ENCODE measurements at places on chromosomes 1 and 21. TPM values are rescaled to one million over a fixed set of nuclear protein-coding genes. Genes with fewer than 3 reads are reported as not detected.

GRCh38 chr1:7785108-7785507, 1.0 kb downstream of the PER3 start:
- no peak for DNase-seq

DNA sequence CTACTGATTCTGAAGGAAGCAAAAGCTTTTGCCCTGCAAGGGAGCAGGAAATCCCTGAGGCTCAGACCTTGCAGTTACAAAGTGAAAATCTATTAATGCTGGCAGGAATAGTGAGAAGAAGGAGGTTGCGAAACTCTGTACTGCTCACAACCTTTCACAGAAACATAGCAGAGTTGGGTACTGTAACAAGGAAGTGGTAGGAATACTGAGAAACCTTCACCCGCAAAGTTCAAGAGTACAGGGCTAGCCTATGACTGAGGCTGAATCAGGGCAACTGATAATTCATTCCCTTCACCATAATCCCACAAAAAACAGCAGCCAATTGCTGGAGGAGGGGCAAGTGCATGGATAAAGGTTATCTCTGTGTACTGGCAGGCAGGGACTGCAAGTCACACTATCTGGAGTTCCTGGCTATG, 23.9 kb upstream of the KCTD3 start:
- no peak for DNase-seq

- DNase-seq: no peak
These were observed 24.6 kb upstream of the ECE1 start for GRCh38 chr1:21314743-21315396.

OLFM3 gene
- 85.0 TPM for total RNA-seq

SLC37A1 gene
- 11.9 TPM for total RNA-seq

DNA sequence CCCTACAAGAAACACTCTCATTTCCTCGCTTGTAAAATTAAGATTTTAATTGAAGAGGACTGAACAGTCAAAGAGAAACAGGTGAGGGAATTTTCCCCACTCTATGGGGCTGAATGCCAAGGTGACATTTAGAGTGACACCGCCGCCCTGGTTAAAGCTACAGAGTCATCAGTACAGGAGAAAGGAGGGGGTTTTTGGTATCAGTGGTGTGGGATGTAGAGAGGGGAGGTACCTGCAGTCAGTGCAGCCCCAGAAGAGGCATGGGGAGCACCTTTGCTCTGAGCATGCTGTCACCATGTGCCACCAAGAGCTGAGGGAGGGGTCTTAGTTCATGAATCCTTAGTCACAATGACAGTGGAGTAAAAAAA, 2.8 kb downstream of the DIRAS3 start:
- DNase-seq: no peak

Measured in A673 (cell line).